ENCODE measurements at places on chromosomes 16 and 17. TPM values are rescaled to one million over a fixed set of nuclear protein-coding genes. Genes with fewer than 3 reads are reported as not detected.

NTN3 gene
- total RNA-seq, result 13.0 TPM

OR4D1 gene
- not detected for total RNA-seq

HBQ1 gene
- 6.5 TPM for total RNA-seq

SLC13A5 gene
- total RNA-seq, result 2.0 TPM

TBC1D3G gene
- total RNA-seq, result 0.29 TPM

CX3CL1 gene
- total RNA-seq, result 30.6 TPM

HASPIN gene
- 4.2 TPM for total RNA-seq

SLC38A8 gene
- not detected for total RNA-seq

CNOT1 gene
- 225 TPM for total RNA-seq

HEXIM2 gene
- total RNA-seq, result 9.1 TPM

ABCC3 gene
- total RNA-seq, result 13.5 TPM

GUCY2D gene
- total RNA-seq, result 0.23 TPM
